ENCODE measurements at places on chromosomes 2 and 18. TPM values are rescaled to one million over a fixed set of nuclear protein-coding genes. Genes with fewer than 3 reads are reported as not detected.

Gene APOB
- total RNA-seq = 4.4 TPM

Gene ARHGAP28
- 0.52 TPM for total RNA-seq

DNA sequence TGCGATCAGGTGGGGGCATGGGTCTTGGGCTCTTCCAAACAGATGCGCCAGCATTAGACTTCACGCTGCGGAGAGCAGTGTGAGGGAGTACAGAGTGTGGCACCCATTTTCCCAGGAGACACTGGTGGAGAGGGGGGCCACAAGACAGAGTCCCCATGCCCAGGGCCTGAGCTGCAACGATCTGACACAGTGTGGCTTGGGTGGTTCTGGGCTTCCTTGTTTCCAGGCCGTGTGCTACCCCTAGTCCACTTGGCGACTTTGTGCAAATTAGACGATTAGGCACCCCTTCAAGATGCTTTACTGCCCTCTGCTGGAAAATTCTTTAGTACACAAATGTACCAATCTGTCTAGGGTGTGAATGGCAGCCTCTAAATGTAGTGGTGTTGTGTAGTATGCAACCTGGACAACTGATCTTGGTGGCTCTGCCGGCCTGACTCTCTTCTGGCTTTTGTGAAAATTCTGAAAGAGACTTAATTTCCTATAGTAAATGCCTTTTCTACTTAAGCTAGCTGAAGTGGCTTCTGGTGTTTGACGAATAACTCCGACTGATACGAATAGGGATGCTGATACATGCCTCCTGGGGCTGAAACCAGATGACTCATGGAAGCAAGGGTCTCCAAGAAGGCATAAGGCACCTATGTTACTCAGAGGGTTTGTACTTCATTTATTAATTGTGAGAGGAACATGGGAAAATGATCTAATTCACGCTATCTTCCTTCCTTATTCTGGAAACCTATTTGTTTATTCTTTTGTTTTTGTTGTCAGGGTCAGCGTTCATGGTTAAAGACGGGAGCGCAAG, 92.3 kb upstream of the SMAD2 start:
- H3K36me3 ChIP-seq = no peaks in the 10 kb centered on the region
- no peak overlapping the region for H3K27ac ChIP-seq
- H3K4me1 ChIP-seq = peaks cover 37% of the 10 kb centered on the region

DNA sequence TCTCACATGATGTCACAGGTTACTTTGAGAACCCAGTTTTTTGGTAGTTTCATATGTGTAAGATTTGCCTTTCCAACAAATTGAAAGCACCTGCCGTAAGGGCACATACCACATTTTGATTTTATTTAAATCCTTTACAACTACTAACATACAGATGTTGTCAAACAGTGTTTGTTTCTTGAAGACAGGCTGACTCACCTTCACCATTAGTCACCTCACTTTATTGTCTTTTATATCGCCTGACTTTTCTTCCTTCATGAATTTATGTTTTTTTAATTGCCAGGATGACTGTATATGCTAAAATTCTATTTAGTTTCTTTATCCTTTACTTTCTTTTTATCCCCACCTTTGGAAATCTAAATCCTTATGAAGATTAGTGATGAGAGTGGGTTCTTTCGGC, 886.7 kb downstream of the SUCLG1 start:
- H3K4me1 ChIP-seq = no peaks in the 10 kb centered on the region
- no peak overlapping the region for H3K27ac ChIP-seq
- H3K4me3 ChIP-seq = no peak overlapping the region
- no peaks in the 10 kb centered on the region for H3K36me3 ChIP-seq
- DNase-seq = no peak
- H3K27me3 ChIP-seq = no peaks in the 10 kb centered on the region

DNA sequence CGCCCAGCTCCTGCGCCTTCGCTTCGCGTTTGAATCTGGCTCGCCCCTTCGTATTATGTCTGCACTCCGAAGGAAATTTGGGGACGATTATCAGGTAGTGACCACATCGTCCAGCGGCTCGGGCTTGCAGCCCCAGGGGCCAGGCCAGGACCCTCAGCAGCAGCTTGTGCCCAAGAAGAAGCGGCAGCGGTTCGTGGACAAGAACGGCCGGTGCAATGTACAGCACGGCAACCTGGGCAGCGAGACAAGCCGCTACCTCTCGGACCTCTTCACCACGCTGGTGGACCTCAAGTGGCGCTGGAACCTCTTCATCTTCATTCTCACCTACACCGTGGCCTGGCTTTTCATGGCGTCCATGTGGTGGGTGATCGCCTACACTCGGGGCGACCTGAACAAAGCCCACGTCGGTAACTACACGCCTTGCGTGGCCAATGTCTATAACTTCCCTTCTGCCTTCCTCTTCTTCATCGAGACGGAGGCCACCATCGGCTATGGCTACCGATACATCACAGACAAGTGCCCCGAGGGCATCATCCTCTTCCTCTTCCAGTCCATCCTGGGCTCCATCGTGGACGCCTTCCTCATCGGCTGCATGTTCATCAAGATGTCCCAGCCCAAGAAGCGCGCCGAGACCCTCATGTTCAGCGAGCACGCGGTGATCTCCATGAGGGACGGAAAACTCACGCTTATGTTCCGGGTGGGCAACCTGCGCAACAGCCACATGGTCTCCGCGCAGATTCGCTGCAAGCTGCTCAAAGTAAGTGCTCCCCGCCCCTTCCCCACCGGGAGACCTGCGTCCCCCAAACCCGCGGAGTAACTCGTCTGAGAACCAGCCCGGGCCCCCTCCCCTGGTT, 453 bp downstream of the KCNJ3 start:
- peak overlapping the region; percentile 77 for H3K27ac ChIP-seq
- H3K36me3 ChIP-seq = no peaks in the 10 kb centered on the region
- peak overlapping the region; percentile 59 for H3K4me3 ChIP-seq
- no peak for DNase-seq
- H3K4me1 ChIP-seq = peaks cover 13% of the 10 kb centered on the region
